Activated CD4-positive, CD25-positive, alpha-beta regulatory T cell treated with anti-CD3 and anti-CD28 coated beads, Interleukin-2, amount 50 U/mL, for 24 hours (primary cell): ENCODE measurements at places on chromosomes 2 and 18.
A peak's percentile ranks its signal among the peaks of the same experiment; 100 is the strongest.

DNA sequence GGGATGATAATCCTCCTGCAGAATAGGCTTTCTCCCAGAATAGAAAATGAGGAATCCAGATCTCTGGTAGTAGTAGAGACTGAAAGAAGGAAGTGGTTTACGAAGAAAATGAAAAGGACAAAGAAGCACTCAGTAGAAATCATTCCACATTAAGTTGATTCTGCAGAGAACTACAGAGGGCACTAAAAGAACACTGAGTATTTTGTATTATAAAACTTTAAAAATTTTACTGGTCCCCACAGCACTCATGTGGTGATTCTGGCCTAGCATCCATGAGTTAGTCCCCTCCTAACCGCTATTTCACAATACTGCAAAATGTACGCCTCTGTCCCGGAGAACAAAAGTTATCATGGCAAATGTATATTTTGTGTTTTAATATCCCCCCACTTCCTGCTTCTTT is 42.9 kb upstream of the SLC35F5 start:
- no peak for ATAC-seq

- no peak for ATAC-seq
Measured at GRCh38 chr2:119434664-119435063, 3.0 kb downstream of the TMEM37 start.

DNA sequence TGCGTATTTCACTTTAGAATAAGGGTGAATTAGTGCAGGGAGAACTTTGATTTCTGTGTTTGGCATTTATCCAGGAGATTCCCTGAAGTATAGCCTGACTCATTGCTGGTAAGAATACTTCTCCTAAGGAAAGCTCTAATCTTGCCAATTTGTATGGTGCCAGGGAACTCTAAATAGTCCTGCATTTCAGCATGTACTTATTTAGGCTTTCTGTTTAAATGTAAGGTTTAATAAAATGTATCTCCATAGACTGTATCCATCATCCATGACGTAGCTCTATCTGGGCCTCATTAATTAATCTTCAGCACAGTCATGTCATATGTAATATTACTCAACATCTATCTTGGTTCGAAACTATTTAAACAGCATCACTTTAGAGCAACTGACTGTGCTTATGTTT is 127.7 kb downstream of the DOK6 start:
- no peak for ATAC-seq

DNA sequence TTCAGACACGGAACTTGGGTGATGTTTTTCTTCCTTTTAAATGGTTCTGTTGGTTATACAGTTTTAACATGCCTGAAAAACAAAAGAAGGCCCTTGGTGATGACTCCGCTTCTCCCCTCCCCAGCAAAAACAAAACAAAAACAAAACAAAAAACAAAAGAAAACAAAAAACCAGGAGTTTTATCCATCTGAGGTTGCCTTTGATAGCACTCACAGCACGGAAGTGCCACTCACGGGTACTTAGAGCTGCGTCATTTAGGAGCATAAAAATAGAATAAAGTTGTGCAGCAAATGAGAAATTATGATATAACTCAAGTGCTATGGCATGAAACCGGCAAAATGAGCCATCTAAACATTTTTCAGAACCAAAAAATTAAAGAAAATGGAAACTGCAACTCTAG is 57.7 kb downstream of the ZEB2 start:
- no peak for ATAC-seq

DNA sequence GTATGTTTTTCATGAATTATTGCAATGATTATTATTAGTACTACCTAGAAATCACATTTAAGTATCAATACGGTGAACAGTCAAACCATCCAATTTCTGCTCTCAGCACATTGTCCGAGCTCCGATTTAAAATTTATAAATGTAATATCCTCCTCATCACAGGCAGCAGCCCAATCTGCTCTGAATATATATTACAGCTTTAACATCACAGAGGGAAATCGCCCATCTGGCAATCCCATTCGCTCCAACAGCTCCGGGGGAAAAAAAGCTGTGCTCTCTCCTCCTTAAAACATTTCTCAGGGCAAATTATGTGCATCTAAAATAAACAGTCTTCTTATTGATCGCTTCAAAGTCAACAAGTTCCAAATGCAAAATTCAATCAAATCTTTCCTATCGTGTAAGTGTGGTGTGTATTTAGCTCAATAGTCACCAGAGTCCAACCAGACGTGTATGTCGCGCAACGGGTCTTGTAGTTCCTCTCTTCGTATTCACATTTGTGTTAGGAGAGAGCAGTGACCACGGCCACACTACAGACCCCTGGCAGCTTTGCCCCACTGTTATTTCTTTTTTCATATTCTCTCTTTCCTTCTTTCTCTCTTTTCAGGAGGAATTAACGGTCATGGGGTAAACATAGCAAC is 2.4 kb downstream of the FIGN start:
- no peak for ATAC-seq

- ATAC-seq: peak; percentile 78
Measured at GRCh38 chr2:36800381-36800780, 103.9 kb downstream of the VIT start.

GRCh38 chr18:56380685-56381084 is 257.7 kb downstream of the TXNL1 start:
- no peak for ATAC-seq

DNA sequence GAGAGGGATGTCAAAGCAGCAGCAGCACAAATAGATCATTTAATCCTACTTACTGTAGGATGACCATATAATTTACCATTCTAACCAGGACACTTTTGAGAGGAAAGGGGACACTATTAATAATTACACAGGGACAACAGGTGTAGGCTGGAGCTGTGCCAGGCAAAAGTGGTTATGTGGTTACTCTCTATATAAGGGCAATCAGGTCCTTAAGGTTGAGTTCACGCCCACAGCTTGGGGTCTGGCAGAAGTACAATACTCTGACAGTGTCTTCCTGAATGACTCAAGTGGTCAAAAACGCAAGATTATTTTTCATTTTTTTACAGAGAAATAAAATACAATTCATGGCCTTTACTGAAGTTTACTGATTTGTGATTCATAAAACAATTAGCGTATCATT is 2.8 kb downstream of the PREPL start:
- ATAC-seq: no peak

DNA sequence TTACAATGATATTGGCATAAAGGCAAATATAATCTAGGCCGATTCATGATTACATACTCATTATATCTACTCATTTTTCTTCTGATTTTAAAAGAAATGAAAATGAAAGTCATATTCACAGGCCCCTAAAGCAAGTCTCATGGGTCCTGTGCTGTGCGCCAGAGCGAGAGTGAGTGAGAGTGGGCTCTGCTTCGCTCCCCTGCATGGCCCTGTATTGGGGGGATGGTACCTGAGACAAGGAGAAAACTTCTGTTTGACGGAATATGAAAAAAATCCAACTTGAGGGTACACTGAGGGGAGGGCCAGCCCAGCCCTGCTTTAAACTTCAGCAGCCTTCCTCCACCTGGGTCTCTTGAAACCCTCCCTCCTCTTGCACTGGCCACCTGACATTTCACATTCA is 81.4 kb upstream of the RGPD5 start:
- no peak for ATAC-seq

DNA sequence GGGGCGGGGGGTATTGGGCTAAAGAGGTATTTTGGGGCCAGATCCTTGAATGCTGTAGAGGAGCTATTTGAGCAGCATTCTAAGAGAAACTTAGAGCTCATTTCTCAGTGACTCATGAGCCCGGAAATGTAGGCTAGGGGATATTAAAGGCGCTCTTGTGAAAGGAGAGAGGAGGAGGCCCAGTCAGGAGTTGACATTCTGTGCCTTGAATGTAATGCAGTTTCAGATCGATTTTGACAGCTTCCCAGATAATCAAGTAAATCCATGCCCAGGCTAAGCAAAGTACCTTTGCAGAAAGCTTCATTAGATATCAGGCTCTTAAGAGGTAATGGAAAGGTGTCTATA is 1.5 kb downstream of the CAB39 start:
- ATAC-seq: peak; percentile 57

GRCh38 chr2:108637304-108637669 is 82.0 kb upstream of the RANBP2 start:
- ATAC-seq: peak; percentile 17

DNA sequence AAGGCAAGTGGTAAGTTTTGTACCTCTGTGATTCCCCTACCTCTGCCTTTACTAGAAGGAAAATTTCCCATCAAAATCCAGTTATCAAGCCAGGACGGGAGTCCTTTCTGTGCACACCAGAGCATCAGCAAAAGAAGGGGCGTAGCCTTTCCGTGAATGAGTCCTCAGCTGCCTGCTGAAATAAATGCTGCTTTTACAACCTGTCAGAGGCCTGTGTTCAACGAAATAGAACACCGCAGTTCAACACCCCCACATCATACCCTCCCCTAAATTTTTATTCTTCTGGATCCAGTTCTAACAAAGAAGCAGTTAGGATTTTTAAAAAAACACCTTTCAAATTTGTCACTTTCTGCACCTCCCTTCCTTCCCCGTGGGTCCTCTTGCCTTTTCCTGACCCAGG is 135.8 kb downstream of the SETBP1 start:
- ATAC-seq: no peak

DNA sequence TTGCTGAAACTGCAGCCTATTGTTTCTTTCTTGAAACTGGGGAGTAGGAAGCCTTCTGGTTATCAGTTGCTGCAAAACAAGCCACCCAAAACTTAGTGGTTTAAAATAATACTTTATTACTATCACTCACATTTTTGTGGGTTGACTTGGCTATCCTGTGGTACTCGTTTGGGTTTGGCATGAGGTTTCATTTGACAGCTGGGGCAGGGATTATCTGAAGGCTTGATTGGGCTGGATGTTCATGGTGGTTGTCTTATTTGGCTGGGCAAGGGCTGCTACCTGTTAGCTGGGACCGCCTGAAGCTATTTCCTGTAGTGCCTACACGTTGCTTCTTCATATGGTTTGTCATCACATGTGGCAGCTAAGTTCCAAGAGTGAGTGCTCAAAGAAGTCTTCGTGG is 122.3 kb downstream of the PLCL1 start:
- ATAC-seq: no peak

- ATAC-seq: peak; percentile 93
Measured at GRCh38 chr2:97745474-97746174, 32.2 kb downstream of the ZAP70 start.

DNA sequence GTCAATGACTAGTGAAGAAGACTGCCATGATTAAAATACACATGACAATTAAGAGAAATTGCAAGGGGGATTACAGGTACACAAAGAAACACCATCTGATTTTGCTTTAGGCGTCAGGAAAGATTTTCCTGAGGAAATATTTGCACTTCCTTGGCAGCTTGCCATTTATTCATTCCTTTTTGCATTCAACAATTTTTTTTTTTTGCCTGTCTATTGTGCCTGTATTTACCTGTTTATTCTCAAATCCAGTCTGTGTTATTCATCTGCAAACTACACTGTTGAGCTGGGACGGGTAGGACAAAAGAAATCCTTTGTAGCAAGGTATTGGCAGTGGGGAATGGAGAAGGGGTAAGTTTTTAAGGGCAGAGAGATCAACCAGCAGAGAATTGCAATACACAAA is 31.8 kb downstream of the SMAD2 start:
- ATAC-seq: no peak

DNA sequence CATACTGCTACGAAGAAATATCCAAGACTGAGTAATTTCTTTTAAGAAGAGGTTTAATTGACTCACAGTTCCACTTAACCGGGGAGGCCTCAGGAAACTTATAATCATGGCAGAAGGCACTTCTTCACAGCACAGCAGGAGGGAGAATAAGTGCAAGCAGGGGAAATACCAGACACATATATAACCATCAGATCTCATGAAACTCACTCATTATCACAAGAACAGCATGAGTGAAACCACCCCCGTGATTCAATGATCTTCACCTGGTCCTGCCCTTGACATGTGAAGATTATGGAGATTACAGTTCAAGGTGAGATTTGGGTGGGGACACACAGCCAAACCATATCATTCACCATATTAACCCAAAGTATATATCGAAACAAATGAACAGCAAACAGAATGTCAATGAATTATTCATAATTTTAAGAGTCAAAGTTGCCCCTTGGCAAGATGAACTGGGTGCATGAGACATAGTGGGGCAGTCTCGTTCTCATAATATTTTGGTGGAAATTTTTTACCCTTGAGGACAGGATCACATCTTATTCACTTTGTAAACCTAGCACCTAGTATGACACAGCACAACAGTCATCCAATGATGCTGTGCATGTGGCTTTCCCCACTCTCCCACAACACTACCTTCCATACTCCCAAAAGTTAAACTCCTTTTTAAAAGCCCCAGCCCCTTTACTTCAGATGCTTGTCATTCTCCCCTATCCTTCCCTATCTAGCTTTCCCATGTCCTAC is 425.3 kb downstream of the ZEB2 start:
- ATAC-seq: no peak

GRCh38 chr2:41836948-41837347 is 210.9 kb upstream of the PKDCC start:
- no peak for ATAC-seq

- no peak for ATAC-seq
Measured at GRCh38 chr18:5444269-5444668, 99.5 kb downstream of the EPB41L3 start.

DNA sequence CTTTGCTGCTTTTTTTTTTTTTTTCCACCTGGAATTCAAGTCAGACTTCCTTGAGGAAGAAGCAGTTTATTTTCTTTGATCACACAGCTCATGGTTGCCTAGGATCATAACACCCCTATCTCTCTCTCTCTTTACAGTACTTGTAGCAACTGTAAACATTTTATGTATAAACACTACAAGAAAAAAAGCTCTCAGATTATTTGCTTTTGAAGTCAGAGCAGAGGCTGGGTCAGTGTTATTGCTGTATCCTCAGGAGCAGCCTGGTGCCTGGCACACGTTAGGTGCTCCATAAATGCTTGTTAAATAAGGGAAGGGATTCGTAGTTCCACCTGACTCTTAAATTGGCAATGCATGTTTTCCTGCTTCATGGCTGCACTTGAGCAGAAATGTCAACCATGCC is 221.2 kb downstream of the TGIF1 start:
- no peak for ATAC-seq

GRCh38 chr2:113692698-113693428 is 63.6 kb downstream of the SLC35F5 start:
- ATAC-seq: peak; percentile 90

- ATAC-seq: no peak
Measured at GRCh38 chr2:197628043-197628500, 47.3 kb downstream of the RFTN2 start.

- no peak for ATAC-seq
Measured at GRCh38 chr2:98252038-98252773, 94.0 kb upstream of the CNGA3 start.

DNA sequence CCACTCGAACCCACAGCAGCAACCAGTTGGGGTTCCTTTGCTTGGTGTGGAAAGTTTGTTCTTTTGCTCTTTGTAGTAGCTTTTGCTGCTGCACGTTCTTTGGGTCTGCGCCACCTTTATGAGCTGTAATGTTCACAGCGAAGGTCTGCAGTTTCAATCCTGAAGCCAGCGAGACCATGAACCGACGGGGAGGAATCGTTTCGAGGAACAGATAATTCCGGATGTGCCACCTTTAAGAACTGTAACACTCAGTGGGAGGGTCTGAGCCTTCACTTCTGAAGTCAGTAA is 14.3 kb downstream of the GPR17 start:
- ATAC-seq: no peak

GRCh38 chr2:61404438-61404837 is 66.4 kb downstream of the USP34 start:
- ATAC-seq: no peak
